CD4-positive, alpha-beta T cell treated with Interleukin-10 for 1 hour (primary cell): ENCODE measurements at places on chromosomes 3 and 15.

DNA sequence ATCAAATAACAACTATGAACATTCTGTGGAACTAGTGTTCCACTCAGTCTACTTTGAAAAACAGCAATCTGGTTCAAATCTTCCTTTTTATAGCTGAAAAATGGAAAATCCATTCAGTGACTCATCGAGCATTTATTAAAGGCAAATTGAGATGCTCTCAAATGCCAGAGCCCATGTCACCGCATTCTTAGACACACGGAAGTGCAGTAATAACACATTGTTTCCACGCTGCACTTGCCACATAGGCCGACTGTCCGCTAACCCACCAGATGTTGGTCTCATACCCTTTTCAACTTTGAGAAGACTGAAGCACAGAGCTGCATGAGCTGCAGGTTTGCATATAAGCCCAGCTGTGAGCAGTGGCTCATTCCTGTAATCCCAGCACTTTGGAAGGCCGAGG, 95.9 kb downstream of the TMEM266 start:
- no peak for DNase-seq

GRCh38 chr3:97960993-97961766, 11.1 kb downstream of the RIOX2 start:
- DNase-seq: no peak

- DNase-seq: no peak
Measured at GRCh38 chr3:195054311-195054710, 216.6 kb downstream of the XXYLT1 start.

- no peak for DNase-seq
Measured at GRCh38 chr3:156702367-156702766, 28.0 kb downstream of the TIPARP start.

DNA sequence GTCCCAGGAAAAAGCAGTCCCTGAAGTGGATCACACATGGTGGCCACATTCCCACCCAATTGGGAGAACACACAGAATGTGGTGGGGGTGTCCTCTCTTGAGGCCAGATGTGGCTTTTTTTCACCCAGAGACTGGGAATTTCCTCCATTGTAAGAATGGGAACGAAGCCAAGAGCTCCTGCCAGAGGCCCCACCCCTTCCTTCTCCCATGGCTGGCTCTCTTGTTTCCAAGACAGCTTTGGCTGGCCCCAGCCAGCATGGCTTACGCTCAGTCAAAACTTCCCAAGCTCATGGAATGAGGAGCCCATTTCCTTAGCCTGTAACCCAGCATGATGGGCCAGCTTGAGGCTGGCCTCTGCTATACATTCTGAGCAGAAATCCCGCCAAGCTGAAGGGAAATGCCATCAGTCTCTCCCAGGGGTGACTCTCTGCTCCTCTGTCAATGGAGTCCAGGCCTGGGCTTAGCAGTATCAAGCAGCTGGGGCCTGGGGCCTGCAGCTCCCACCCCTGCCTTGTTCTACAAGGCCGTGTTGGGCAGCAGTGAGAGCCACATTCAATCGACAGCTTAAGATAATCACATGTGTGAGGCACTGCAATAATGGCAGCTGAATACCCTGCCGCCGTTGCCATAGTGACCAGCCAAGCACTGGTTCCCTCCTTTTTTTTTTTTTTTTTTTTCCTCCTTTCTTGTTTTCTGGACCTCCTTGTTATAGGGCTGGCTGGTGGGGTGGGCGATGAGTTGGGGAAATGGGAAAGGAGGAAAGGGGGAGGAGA, 142.4 kb downstream of the EPHB1 start:
- DNase-seq: no peak

DNA sequence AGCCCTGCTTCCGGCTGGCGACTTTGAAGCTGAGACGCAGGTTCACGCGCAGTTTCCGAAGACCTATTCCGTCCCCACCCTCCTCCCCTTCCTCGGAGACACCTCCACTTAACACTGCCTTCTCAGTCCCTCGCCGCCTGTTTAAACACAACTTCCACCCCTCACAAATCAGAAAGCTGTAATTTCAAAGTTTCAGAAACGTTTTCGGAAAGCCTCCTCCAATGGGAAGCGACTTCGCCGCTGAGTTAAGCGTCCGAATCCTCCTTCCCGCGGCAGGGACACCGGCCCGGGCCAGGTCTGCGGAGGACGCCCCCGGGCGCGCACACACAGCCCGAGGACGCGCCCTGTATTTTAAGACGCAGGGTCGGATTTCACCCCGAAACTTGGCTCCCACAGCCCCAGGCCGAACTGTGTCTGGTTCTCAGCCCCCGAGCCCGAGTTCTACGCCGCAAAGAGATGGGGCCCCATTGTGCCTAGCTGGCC, 559 bp upstream of the LRRN1 start:
- DNase-seq: peak; percentile 27

- no peak for DNase-seq
Measured at GRCh38 chr3:167913219-167913835, 177.8 kb downstream of the SERPINI1 start.

GRCh38 chr3:54123003-54123775, 837 bp downstream of the CACNA2D3 start:
- DNase-seq: no peak

- no peak for DNase-seq
Measured at GRCh38 chr3:124032311-124032880, 40.5 kb upstream of the ROPN1 start.

GRCh38 chr3:15324379-15324808, 8.0 kb downstream of the SH3BP5 start:
- no peak for DNase-seq

DNA sequence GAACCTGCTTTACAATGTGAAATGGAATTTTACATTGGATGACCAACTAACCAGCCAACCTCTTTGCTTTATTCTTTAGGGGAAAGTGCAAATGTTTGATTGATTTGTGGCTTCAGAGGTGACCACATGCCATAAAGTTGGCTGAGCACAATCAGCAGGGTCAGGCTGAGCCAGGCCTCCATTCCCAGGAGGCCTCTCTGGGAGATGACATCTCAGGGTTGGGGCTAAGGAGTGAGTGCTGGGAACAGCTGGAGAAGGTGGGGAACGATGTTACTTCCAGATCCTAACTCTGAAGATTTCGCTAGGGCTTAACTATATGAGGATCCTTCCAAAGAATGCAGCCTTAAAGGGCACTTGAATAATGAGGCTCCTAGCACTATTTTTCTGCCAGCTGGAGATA, 131.7 kb downstream of the ATP10A start:
- no peak for DNase-seq

DNA sequence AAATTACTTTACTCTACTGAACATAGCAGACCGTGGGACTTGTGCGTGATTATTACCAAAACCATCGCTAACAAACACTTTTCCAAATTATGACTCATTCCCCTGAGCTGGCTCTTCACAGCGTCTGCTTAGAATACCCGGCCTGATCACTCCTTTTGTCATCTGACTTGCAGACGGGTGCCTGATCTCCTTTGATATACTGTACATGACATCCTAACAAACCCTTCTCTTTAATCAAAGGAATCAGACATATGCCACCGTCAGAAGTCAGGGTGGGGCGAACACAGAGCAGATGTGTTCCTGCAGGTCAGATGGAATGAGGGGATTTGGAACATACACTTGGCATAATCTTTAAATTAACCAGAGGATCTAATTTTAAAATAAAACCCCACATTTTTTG, 48.5 kb upstream of the SH3GL3 start:
- DNase-seq: no peak

DNA sequence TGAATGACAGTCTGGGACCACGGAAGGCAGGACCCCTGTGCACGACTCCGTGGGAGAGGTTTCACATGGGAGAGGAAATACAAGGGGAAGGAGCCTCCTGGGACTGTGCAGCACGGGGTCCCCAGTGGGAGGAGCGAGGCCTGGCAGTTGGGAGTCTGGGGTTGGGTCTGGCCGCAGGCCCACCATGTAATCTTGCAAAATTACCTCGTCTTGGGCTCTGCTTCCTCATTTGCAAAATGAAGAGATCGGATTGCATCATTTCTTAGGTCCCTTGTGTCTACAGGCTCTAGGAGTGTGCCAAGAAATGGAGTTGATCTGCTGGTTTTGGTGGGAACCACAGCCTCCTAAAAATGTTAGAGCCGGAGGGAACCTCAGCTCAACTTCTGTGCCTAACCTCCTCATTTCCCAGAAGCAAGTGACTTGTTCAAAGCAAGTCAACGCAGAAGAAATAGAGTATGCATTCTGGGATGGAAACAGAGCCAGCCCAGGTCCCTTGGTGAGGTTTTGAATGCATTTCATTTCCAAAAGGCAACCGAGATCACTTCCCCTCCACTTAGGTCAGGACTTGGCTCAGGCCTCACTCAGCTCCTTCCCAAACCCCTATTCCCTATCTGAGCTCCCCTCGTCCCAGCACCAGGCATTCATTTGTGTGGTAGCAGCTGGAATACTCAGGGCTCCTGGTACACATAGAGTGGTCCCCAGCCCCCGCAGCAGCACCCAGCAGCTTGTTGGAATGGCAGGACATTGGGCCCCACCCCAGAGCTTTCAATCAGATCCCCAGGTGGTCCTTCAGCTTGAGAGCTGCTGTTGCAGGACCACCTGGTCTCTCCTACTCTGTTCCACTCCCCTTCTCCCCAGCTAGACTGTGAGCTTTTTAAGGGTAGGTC, 267.7 kb downstream of the XXYLT1 start:
- no peak for DNase-seq

DNA sequence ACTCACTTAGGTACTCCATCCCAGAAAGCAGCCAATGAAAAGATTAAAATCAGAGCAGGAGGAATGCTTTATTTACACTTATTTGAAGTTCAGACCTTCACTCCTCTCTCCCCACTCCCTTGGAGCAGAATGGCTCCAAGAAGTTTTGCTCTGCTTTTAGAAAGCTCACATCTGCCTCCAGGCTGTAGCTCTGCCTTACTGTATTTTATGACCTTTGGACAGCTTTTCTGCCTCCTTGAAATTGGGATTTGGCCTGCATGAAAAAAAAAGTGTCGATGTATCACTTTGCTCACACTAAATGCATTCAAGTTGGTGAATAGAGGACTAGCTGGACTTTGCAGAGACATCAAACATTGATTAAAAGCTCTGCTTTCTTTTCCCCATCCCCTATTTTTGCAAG, 95.3 kb downstream of the SLC9A9 start:
- DNase-seq: no peak

GRCh38 chr3:170765419-170766078, 104.4 kb downstream of the RPL22L1 start:
- no peak for DNase-seq

DNA sequence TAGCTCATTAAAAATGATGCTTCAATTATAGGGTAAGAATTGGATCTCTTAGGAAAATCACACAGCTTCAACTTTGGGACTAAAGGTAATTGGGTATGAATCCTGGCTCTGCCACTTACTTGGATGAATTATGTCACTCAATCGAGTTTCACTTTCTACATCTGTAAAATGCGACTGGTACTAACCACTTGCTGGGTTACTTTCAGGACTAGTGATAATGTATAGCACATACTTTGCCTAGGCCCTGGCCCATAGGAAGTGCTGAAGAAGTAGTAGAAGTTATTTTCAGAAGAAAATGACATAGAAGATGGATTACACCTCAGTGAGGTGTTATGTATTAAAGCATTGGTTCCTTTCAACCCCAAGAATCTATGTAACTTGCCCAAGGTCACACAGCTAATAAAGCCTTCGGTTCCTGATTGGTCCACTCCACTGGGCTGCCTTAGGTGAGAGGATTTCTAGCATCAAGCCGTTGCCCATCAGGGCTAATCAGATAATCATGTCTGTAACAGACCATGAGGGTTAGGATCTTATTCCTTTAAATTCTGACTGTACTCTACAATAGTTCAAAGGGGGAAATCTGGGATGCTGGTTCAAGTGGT, 29.4 kb upstream of the AP4E1 start:
- no peak for DNase-seq

DNA sequence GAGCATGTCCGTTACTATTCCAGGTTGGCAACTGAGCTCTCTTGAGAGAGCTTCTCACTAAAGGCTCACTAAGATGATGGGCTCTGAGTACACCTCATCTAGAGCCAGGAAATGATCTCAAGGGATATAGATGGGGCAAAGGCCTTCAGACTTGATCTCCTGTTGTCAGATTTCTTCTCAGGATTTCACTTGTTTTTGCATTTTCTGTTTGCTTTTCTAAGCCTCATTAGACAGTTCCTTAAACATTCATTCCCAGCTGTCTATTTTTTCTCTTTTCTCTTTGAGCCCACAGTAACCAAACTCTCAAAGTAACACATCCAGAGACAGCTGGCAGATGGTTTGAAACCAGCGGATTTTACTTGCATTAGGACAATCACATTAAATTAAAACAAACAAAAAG, 28.4 kb upstream of the ARL8B start:
- no peak for DNase-seq

- no peak for DNase-seq
Measured at GRCh38 chr3:135806317-135806716, 159.2 kb upstream of the PPP2R3A start.

GRCh38 chr3:144770915-144771351, 799.3 kb downstream of the DIPK2A start:
- no peak for DNase-seq

DNA sequence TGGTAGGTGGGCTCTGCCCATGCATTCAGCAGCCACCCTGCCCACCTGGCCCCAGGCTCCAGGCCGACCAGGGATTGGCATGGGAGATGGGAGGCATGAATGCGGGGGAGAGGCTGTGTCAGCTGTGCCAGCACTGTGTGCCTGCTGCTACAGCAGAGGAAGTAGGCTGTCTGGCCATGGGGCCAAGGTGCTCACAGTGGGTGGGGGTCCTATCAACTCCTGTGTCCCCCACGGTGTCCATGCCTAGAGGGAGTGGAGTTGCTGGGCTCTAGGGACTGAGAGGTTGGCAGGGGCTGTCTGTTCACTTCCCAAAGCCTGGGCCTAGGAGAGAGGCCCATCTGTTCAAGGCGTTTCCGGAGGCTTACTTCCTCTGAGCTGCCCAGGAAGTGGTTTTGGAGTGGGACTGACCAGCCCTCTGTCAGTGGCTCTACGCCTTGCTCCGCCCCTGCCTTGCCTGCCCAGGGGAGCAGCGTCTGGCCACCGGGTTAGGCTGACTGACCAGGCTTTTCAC, 5.8 kb downstream of the PRKCD start:
- no peak for DNase-seq

DNA sequence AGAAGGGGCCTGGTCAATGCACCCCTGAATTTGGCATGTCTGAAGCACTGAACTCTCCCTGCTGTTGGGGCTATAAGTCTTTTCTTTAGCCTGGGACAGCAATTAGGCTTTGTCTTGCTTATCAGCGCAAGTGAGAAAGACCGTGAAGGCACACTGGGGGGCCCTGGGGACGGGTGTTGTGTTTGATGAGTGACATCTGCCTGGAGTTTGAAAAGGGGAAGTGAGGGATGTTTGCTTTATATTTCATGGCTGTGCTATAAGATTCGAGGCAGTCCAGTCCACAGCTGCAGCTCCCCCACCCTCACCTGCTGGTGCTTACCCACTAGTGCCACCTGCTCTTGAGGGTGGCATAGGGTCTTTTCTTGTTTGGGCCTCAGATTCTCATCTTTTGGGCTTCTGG, 44.8 kb downstream of the CEMIP start:
- DNase-seq: no peak

DNA sequence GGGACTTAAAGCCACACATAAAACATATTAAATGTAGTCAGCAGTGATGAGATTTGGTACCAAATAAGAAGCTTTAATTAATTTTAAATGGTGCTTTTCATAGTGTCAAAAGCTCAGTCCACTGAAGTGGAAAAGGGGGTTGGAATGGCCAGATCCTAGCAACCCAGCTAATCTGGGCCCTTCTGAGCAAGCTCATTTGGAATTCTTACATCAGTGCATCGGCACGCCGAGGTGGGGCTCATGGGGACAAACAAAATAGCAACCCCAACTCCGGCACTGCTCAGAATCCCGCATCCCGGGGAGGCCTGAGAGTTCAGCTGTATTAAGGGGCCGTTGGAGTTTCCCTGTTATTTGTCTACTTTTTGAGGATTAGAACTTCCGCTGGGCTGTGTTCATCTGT, 526.4 kb downstream of the SOX2 start:
- no peak for DNase-seq

- peak; percentile 82 for DNase-seq
Measured at GRCh38 chr3:151203051-151203420, at the start of gene GPR171. TSS of gene GPR171 (minus strand) at chr3:151203216. CDS start at chr3:151199386, 3,830 bp downstream.
